Uterus (tissue), 4 donors: ENCODE measurements at places on chromosomes 4 and X. TPM values are rescaled to one million over a fixed set of nuclear protein-coding genes. Genes with fewer than 3 reads are reported as not detected.

PLP1 gene
- 0.88 TPM for total RNA-seq

UCP1 gene
- total RNA-seq: not detected

SSX2B gene
- not detected for total RNA-seq

SMIM10L2A gene
- not detected for total RNA-seq

PLAC1 gene
- total RNA-seq: not detected

GRCh38 chrX:153804100-153804595, 9.7 kb downstream of the SSR4 start:
- no peaks in the 10 kb centered on the region for H3K4me1 ChIP-seq
- H3K27ac ChIP-seq: no peak overlapping the region
- no peak overlapping the region for H3K4me3 ChIP-seq

DNA sequence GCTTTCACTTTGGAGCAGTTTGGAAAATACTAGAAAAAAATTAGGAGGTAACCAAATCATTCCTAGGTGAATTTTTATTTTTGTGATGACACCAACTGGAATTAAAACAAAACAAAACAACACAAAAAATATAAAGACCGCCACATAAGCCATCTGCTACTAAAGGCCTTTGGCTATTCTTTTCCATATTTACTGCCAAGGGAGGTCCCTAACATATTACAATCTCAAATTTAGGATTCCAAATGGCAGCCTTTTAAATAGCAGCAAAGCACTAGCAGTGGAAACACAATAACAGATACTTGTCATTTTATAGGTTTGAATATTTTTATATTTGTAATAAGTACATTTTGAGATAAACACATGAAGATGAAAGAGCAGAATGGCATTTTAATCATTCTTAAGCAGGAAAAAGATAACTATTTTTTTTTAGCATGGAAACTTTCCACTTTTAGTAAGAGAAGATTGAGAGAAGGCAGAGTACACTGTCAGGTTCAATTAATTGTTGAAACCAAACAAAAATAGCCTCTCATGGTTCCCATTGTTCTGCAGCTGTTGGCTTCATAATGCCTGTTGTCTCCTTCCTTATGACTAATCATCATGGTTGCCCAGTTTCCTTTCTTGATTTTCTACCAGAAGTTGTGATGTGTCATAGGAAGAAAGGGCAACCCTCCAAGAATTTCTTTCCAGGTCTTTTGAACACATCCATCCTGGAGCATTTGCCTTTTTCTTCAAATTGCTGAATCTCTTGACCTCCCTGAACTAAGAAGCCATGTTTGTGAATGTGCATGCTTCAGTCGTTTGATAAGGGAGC, 219.0 kb upstream of the EMCN start:
- H3K36me3 ChIP-seq: no peaks in the 10 kb centered on the region
- H3K4me1 ChIP-seq: no peaks in the 10 kb centered on the region
- H3K27me3 ChIP-seq: no peaks in the 10 kb centered on the region
- no peak for DNase-seq
- no peak overlapping the region for H3K4me3 ChIP-seq
- peak overlapping the region; percentile 44 for H3K27ac ChIP-seq

GRCh38 chr4:147864607-147865006, 132.7 kb downstream of the ARHGAP10 start:
- no peak overlapping the region for H3K4me3 ChIP-seq
- no peaks in the 10 kb centered on the region for H3K4me1 ChIP-seq
- no peaks in the 10 kb centered on the region for H3K36me3 ChIP-seq
- no peaks in the 10 kb centered on the region for H3K27me3 ChIP-seq

- H3K4me1 ChIP-seq: no peaks in the 10 kb centered on the region
- H3K36me3 ChIP-seq: no peaks in the 10 kb centered on the region
- no peaks in the 10 kb centered on the region for H3K27me3 ChIP-seq
- H3K4me3 ChIP-seq: no peak overlapping the region
- no peak overlapping the region for H3K27ac ChIP-seq
These were observed 7.9 kb downstream of the HUWE1 start for GRCh38 chrX:53678667-53679066.

GRCh38 chr4:110480031-110480549, 4.1 kb downstream of the ENPEP start:
- H3K27ac ChIP-seq: peak overlapping the region; percentile 86
- H3K4me3 ChIP-seq: no peak overlapping the region
- DNase-seq: peak; percentile 62
- peaks cover 4% of the 10 kb centered on the region for H3K4me1 ChIP-seq
- no peaks in the 10 kb centered on the region for H3K27me3 ChIP-seq

GRCh38 chrX:25034889-25035288, 19.1 kb upstream of the ARX start:
- H3K36me3 ChIP-seq: no peaks in the 10 kb centered on the region
- H3K4me3 ChIP-seq: no peak overlapping the region
- no peaks in the 10 kb centered on the region for H3K4me1 ChIP-seq
- no peak overlapping the region for H3K27ac ChIP-seq

DNA sequence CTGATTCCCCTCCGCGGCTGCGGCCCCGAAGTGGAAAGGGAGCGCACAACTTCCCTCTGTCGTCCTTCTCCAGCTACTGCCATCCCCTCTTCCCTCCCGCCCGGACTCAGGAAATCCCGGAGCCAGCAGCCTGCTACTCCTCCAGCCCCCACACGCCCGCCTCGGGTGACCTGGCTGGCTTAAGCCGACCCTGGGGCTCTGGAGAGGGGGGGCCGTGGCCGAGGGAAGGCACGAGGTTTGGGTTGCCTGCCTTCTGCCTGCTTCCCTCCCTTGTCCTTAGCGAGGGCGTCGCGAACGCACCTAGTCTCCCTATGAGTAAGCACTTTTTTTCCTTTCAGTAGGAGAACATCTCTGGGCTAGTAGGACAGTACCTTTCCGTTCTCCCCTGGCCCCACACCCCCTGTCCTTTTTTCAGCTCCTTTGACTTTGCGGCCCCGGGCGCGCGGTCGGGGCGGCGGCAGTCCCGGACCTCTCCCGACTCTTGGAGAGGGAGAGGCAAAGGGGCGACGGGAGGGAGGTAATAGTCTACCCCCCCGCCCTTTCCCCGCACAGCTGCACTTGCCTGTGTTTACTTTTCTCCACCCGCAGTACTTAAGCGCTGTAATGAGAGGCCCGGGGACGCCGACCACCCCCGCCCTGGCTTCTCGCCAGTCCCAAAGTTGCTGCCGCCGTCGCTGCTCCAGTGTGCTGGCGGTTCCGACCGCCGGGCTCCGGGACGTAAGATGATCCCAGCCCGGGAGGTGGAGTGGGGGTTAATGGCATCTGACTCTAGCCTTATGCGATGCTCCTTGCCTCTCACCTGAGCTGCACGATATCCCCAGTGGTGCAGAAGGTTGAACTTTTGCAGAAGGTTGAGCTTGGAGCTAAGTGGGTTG, 868 bp downstream of the PLS3 start:
- no peaks in the 10 kb centered on the region for H3K36me3 ChIP-seq
- H3K27ac ChIP-seq: peak overlapping the region; percentile 86
- H3K4me3 ChIP-seq: peak overlapping the region; percentile 61
- no peaks in the 10 kb centered on the region for H3K27me3 ChIP-seq
- no peaks in the 10 kb centered on the region for H3K4me1 ChIP-seq

DNA sequence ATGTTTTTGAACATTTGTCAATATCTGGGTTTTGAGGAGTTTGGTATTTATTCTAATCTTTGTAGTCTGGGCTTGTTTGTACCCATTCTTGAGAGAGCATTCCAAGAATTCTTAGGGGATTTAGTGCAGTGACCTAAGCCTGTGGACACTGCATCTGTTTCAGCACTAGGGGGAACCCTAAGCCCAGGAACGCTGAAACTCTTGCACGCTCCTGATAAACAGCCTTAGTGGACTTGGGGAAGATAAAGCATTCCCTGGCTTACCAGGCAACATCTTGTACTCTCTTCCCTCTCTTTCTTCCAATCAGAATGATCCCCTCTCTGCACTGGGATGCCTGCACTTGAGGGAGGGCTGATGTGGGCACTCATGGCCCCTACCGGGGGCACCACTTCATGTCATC, 654.9 kb upstream of the HTR2C start:
- no peaks in the 10 kb centered on the region for H3K27me3 ChIP-seq
- H3K36me3 ChIP-seq: no peaks in the 10 kb centered on the region
- no peak overlapping the region for H3K27ac ChIP-seq
- H3K4me3 ChIP-seq: no peak overlapping the region

DNA sequence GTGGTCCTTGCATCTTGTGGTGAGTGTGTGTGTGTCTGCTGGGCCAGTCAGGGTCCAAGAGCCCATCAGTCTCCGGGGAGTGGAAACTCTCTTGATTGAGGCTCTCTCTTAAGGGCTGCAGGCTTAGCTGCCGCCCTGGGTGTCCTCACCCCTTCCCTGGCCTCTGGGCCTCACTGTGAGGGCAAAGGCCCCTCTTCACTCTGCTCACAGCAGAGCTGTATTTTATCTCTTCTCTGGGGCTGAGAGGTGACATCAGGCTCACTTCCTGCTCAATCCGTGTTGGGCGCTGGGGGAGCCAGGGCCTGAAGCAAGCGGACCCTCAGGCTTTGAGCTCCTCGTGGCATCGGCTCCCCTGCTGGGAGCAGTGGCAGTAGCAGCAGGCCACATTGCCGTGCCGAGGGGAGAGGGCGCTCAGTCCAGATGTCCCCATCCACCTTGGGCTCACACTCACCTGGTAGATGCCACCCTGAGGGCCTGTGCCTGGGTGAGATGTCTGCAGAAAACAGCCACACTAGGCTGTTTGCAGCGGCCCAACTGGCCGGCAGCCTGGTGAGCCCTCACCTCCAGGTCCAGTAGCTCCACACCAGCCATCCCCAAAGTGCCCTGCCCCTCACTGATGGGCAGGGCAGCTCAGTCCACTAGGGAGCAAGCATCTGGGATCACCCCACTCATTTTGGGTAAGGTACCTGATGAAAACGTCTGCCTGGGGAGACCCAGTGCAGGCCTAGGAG, 24.7 kb upstream of the PRPS1 start:
- no peaks in the 10 kb centered on the region for H3K4me1 ChIP-seq
- no peaks in the 10 kb centered on the region for H3K36me3 ChIP-seq
- no peak for DNase-seq

DNA sequence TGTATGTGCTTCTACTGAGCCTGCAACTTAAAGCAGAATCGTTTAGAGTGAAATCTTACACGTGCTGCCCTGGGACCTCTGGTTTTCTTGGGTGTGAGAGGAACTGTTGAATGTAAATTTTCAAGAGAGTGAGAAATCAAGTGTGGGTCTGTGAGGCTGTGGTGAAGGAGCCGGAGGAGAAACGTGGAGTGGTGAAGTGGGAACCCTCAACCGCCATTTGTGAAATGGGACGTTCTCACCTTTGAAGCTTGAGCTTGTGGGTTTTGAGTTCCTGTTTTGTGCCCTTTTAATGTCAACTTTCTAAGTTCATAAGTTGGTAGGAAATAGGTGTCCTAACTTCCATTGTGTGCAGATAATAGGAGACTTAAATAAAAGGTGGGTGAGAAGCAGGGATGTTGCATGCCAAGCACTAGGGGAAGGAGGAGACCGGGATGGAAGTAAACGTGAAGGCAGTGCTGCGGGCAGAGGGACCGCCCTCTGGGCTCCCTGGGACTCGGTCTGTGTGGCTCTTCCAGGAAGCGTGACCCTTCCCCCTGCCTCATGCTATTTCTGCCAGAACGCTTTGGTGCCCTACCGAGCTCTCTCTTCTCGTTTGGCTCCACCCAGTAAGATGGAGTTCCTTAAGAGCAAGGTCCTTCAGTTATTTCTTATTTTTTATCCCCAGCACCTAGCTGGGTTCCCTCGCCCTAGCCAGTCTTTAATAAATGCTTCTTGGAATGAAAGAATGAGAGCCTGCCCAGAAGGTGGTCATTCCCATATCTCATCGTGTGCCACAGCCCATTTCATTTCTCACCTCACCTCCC, 56.0 kb downstream of the TMEM131L start:
- H3K4me1 ChIP-seq: no peaks in the 10 kb centered on the region
- no peaks in the 10 kb centered on the region for H3K36me3 ChIP-seq
- no peak for DNase-seq

DNA sequence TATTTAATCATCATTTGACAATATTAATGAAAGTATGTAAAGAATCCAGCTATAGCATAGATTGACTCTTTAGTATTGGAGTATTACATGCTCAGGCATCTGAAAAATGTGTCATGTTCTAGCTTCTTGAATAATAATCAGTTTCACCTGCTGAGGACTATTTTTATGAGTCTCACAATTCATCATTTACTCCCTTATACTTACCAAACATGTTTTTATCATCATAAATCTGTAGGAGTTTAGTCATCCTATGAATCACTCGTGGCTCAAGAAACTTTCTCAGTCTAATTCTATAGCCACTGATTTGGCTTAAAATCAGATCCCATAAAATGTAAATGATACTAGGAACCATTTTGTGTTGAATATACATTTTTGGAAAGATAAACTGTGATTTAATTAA, 1616.1 kb downstream of the C4orf33 start:
- no peaks in the 10 kb centered on the region for H3K27me3 ChIP-seq
- DNase-seq: no peak
- H3K4me3 ChIP-seq: no peak overlapping the region
- H3K4me1 ChIP-seq: no peaks in the 10 kb centered on the region
- H3K27ac ChIP-seq: no peak overlapping the region
- H3K36me3 ChIP-seq: no peaks in the 10 kb centered on the region

DNA sequence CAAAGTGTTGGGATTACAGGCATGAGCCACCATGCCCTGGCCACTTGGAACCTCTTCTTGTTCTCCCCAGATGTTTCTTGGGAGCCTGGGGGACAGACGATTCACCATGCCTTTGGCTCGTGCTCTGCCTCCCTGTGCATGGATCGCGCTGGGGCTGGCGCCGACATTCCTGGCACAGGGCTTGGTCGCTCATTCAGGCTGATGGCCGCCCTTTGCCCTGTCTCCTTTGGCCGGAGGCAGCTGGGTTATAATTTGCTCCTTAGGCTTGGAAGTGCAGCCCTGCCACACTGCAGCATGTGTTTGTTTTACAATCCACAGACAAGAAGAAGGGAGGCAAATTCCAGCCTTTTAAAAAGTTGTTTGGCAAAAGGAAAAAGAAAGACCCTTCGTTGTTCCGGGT, 115.3 kb downstream of the AASDH start:
- no peaks in the 10 kb centered on the region for H3K36me3 ChIP-seq
- DNase-seq: no peak
- no peaks in the 10 kb centered on the region for H3K27me3 ChIP-seq
- H3K4me3 ChIP-seq: no peak overlapping the region
- H3K27ac ChIP-seq: no peak overlapping the region

- no peak overlapping the region for H3K4me3 ChIP-seq
- no peak for DNase-seq
- no peak overlapping the region for H3K27ac ChIP-seq
- H3K36me3 ChIP-seq: no peaks in the 10 kb centered on the region
These were observed 52.4 kb downstream of the ENPP6 start for GRCh38 chr4:184165291-184165690.

DNA sequence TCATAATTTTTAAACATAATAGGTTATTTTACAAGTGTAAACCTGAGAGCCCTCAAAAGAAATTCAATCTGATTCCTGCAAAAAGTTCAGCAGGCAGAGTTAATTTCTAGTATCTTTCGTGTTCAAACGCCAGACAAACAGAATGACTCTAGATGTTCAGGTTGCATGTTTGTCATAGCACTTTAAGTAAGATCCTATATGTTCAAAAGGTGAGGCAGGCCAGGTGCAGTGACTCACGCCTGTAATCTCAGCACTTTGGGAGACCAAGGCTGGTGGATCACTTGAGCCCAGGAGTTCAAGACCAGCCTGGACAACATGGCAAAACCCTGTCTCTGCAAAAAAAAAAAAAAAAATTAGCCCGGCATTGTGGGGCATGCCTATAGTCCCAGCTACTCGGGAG, 1.1 kb upstream of the RASSF6 start:
- H3K4me1 ChIP-seq: no peaks in the 10 kb centered on the region
- H3K36me3 ChIP-seq: no peaks in the 10 kb centered on the region
- DNase-seq: no peak
- no peak overlapping the region for H3K4me3 ChIP-seq

GRCh38 chrX:118589227-118589626, 93.6 kb downstream of the DOCK11 start:
- H3K27me3 ChIP-seq: no peaks in the 10 kb centered on the region
- no peaks in the 10 kb centered on the region for H3K36me3 ChIP-seq
- H3K4me3 ChIP-seq: no peak overlapping the region
- no peaks in the 10 kb centered on the region for H3K4me1 ChIP-seq

- H3K27ac ChIP-seq: peak overlapping the region; percentile 85
- H3K4me3 ChIP-seq: peak overlapping the region; percentile 73
These were observed 82.3 kb upstream of the CD99 start for GRCh38 chrX:2608638-2609430.
